COLO829 (cell line): ENCODE measurements at places on chromosomes 1 and 21.

DNA sequence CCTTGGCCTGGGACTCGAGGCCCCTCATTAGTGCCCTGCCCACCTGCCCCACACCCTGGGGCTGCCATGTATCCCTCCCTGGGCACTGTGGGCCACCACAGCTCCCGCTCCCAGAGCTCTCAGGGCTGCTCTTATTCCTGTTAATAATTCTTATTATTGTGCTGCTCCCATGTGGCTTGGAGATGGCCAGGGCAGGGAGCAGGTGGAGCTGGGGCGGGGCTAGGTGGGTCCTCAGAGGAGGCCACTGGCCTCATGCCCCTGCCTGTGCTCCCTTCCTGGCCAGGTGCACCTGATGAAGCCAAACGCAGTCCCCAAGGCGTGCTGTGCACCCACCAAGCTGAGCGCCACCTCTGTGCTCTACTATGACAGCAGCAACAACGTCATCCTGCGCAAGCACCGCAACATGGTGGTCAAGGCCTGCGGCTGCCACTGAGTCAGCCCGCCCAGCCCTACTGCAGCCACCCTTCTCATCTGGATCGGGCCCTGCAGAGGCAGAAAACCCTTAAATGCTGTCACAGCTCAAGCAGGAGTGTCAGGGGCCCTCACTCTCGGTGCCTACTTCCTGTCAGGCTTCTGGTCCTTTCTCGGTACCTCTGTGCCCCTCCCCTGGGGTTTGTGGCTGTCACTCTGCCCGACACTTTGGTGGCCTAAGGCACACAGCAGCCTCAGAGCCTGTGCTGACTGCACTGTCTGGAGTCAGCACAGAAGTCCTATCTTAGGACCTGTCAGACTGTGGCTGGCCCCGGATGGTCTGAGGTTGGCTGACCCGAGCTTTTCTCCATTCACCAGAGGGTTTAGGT lies 34.1 kb downstream of the BMP8A start:
- no peak for DNase-seq

DNA sequence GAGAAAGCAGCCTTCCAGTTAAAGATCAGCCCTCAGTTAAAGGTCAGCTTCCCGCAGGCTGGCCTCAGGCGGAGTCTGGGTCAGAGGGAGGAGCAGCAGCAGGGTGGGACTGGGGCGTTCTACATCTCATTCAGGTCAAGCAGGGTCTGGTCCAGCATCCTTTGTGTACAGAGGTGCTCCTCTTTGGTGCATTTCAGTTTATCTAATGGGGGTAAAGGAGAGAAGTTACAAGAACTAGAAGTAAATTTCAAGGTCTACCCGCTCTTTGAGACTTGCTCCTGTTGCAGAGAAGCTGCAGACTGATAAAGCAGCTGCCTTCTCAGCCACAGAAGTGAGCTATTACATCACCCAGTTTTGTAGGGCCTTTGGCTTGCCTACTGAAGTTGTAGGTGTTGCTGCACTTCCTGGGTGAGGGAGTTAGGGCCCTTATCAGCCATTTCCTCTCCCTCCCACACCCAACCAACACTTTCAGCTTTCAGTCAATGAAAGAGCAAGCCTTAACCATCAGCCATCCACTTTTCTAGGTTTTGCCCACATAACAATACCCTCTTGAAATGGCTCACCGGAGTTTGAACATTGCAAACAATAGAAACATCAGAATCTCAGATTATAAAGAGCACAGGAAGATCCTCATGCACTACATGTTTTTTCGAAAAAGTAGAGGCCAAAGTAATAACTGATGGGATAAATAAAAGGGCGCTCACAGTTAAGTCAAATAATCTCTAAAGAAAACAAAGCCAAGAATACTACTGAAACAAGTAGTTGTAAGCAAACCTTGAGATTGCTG lies 2.8 kb upstream of the NUP210L start:
- peak; percentile 66 for DNase-seq

GRCh38 chr1:40745176-40745575 lies 38.4 kb upstream of the KCNQ4 start:
- DNase-seq: no peak

- DNase-seq: peak; percentile 60
Observed at GRCh38 chr21:34693192-34693810, 24.5 kb downstream of the CLIC6 start.
